ENCODE measurements at places on chromosomes 5 and 9. TPM values are rescaled to one million over a fixed set of nuclear protein-coding genes. Genes with fewer than 3 reads are reported as not detected.
A peak's percentile ranks its signal among the peaks of the same experiment; 100 is the strongest.

DNA sequence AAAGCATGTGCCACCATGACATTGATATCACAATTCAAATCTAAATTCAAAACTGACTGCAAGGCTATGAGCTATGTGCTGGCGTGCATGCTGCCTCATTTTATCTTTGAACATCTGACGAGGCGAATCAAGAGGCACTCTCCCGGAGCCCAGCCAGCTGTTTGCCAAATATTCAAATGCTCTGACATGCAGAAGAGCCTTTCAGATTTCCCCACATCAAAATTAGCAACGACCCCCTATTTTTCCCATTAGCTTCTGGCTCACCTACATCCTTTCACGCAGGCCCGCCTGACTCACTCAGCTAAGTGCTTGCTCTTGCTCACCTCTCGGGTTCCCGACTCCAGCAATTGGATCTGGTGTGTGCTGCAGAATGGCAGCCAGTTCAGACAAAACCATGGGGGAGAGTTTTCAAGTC, 159.0 kb downstream of the NR2F1-AS1 start:
- peaks cover 21% of the 10 kb centered on the region for H3K4me1 ChIP-seq
- no peaks in the 10 kb centered on the region for H3K36me3 ChIP-seq
- peak overlapping the region; percentile 81 for H3K27ac ChIP-seq
- H3K4me3 ChIP-seq = peak overlapping the region; percentile 11
- DNase-seq = no peak

TMEM141 gene
- 76.9 TPM for total RNA-seq

HTR1A gene
- total RNA-seq = 0.99 TPM

ADAMTS16 gene
- 8.0 TPM for total RNA-seq

DNA sequence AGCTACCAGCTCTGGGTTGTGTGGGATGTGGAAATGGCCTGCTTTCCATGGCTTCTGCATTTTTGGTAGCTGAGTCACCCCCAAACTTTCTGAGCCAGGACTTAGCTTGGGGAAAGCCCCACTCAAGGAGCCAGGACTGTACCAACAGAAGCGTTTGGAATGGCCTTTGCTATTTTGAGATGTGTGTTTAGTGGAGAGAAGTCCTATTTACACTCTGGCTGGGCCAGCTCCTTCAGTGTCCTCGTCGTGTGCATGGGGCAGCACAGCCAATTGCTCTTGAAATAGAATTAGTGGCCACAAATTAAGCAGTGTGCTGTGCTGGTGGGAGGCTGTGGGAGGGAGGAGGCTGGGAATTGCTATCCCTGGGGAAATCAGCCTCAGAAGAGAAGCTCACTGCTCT, 51.6 kb downstream of the ENTREP1 start:
- H3K27ac ChIP-seq = no peak overlapping the region
- DNase-seq = no peak
- H3K27me3 ChIP-seq = no peaks in the 10 kb centered on the region
- H3K4me1 ChIP-seq = peaks cover 5% of the 10 kb centered on the region

GRCh38 chr5:147040856-147041255, 162.3 kb upstream of the PPP2R2B start:
- DNase-seq = no peak
- H3K27ac ChIP-seq = no peak overlapping the region
- H3K4me3 ChIP-seq = no peak overlapping the region
- H3K27me3 ChIP-seq = no peaks in the 10 kb centered on the region

ECSCR gene
- total RNA-seq = 63.2 TPM
